ENCODE measurements at places on chromosomes 5 and 9.
A peak's percentile ranks its signal among the peaks of the same experiment; 100 is the strongest.

DNA sequence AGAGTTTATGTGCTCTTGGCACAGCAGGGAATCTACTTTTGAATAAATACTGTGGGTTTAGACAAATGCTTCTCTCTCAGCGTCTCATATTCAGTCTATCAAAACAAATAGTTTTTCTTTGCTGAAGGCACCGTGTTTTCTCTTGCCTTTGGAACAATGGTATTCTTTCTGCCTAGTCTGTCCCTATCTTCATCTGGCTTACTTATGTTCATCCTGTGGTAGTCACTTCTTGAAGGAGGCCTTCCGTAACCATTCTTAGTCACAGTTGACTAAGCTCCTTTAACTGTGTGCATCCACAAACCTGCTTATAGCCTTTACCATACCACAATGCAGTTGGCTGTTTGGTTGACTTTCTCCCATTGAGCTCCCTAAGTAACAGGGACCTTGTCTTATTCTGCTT, 45.9 kb downstream of the LARP1 start:
- no peak for DNase-seq

- no peak for DNase-seq
These were observed 414.4 kb downstream of the PDE4D start for GRCh38 chr5:59479086-59479485.

DNA sequence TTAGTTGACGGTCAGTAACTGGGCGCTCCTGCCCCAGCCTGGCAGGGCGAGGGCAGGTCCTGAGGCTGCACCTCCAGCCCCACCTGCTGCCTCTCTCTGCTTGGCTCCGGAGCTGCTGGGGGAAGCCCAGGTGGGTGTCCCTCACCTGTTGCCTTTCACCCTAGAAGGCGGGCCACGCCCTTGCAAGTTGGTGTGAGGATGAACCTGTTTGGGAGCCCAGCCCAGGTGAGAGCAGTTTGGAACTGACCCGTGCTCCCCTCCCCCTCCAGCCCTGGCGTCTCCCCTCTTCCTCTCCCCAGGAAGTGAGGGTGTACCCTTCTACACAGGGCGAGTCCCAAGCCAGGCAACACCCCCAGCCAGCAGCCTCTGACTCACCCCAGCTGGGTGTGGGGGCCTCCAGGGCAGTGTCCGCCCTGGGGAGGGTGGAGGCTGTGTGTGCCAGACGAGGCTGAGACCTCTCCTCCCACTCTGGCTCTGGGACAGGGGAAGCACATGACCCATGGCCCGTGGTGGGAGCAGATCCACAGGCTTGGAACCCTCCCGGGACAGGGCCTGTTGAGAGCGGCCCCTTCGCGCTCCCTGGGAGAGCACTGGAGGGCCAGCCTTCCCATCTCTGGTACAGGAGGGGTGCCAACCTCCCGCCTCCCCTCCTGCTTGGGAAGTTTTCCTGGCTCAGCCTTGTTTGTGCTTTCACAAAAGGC, 10.4 kb downstream of the LRRC8A start:
- no peak for DNase-seq

- DNase-seq, result no peak
These were observed 376.2 kb upstream of the CLINT1 start for GRCh38 chr5:158235159-158235547.

DNA sequence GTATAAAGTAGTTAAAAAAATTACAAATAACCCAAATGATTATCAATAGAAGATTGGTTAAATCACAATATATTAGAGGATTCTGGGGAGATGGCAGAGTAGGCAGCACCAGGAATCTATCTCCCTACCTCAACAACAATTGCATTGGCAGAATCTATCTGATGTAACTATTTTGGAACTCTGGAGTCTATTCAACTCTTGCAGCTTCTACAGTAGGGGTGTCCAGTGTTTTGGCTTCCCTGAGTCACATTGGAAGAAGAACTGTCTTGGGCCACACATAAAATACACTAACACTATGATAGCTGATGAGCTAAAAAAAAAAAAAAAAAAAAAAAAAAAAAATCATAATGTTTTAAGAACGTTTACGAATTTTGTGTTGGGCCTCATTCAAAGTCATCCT, 29.2 kb upstream of the ECM2 start:
- no peak for DNase-seq

- no peak for DNase-seq
These were observed 233.0 kb downstream of the CD180 start for GRCh38 chr5:66963559-66963971.

- DNase-seq, result no peak
These were observed 8.8 kb downstream of the TENT4A start for GRCh38 chr5:6722015-6722414.

DNA sequence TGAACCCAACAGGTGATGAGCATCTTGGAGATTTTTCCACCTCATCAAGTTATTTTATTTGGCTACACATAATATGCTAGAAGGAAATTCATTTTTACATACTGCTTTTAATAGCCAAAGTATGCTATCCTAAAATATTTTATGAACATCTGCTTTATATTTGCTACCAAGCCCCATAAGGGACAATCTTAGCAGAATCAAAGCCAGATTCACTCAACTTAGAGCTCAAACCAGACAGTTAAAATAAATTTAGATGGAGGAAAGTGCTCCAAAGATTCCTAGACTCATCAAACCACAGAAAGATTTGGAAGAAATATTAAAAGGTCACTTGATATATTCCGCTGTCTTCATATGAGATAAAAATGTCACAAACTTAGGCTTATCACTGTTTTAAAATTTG, 637.1 kb upstream of the CCNG1 start:
- DNase-seq, result no peak

DNA sequence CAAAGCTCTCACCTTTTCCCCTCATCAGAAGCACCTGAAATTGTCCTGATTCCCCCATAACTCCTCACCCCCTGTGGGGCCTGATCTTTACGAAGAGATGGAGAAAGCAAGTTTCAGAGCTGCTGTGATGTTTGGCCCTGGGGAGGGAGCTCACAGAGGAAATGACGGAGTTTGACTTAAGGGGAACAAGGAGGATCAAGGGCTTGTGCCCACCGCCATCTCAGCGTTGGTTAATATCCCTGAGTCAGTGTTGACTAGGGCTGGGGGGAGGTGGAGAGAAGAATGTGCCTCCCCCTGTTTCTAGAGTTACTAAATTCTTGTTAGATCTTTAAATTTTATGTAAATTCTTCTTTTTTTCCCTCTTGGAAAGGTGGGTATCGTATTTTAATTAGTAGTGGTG, 27.8 kb downstream of the FGF18 start:
- no peak for DNase-seq

GRCh38 chr9:133837627-133838597, 99.8 kb upstream of the SARDH start:
- no peak for DNase-seq

- DNase-seq, result no peak
These were observed 5.6 kb downstream of the IRX1 start for GRCh38 chr5:3601061-3601710.

DNA sequence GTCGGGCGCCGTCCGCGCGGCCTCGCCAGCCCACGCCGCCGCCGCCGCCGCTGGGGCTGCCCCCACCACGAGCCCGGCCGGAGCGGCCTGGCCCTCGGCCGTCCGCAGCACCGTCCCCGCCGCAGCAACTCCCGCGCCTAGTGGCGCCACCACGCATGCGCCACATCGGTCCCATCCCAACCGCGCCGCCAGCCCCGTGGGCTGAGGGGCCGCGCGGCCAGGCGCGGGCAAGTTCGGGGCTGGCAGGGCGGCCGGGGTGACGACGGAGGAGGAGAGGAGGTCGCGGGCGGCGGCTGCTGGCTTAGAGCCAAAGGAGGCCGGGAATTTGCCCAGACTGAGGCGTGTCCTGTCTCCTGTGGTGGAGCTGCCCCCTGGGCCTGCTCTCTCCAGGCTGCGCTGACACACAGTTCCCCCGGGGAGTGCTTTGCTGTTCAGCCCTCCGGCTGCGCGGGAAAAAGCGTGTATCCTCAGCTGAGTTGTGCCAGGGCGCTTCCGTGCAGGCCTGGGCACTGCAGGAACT, at the start of gene TUSC1:
TSS of gene TUSC1 (minus strand) at position 298 of the 520 bp plus-strand sequence. CDS start at position 166, 132 bp downstream.
- no peak for DNase-seq

GRCh38 chr5:180553530-180553929, 37.8 kb downstream of the SCGB3A1 start:
- DNase-seq, result no peak

DNA sequence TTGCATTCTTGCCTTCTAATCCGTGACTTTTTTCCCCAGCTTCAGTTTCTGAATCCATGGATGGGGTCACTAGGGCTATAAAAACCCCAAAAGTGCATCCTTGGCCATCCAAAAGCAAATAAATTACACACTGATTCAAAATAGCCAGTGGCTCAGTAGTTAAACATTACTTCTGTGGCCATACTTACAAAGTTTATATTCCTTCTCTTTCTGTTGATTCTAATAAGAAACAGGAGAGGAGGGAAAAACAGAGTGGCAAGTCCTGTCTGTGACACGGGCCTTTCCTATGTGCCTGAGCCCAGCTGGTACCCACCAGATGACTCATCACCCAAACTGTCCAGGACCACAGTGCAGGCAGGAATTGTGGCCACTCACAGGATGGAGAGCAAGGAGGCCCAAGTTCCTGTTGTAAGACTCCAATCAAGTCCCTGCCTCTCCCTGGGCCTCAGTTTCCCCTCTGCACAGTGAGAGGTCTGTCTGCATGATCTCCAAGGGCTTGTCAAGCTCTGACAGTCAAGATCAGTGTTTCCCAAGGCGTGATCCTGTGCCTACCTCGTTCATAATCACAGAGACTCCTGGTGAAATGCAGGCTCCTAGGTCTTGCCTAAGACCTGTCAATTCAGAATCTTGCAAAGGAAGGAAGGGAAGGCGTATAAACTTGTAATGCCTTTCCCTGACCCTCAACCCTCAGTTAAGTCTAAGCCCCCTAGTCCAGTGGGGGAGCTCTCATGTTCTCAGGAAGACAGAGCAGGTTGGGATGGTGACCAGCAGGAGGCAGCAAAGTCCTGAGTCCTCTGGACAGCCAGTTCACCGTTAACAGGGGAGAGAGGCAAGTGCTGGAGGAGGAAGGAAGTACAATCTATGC, 29.5 kb downstream of the TNIP1 start:
- DNase-seq, result peak; percentile 46

Measured in stimulated activated CD8-positive, alpha-beta memory T cell treated with anti-CD3 and anti-CD28 coated beads, Interleukin-4, amount 100 ng/mL, for 1 hour (primary cell).